ENCODE measurements at places on chromosomes 16 and 17.

DNA sequence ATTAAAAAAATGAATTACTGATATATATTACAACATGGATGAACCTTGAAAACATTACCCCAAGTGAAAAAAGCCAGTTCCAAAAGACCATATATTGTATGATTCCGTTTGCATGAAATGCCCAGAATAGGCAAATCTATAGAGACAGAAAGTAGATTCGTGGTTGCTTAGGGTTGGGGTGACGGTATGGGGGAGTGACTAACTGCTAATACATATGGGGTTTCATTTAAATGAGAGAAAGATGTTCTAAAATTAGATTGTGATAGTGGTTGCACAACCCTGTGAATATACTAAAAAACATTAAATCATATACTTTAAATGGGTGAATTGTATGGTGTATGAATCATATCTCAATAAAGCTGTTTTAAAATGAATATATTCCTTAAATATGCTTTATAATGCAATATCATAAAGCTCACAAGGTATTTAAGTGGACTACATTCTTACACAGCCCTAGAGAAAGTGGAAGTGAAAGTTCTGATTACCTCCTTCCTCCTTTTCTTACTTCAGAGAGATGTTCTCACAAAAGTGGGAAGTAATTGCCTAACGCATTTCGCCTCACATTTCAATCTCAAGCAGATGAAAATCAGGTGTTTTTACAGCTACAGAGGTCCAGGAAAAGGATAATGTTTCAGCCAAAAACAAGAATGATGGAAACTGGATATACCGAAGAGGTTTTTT lies 142.7 kb upstream of the GNAO1 start:
- DNase-seq: no peak

GRCh38 chr17:39209317-39210092 lies 9.4 kb downstream of the RPL19 start:
- no peak for DNase-seq

- no peak for DNase-seq
Measured at GRCh38 chr17:53780320-53780719, 42.4 kb upstream of the KIF2B start.

DNA sequence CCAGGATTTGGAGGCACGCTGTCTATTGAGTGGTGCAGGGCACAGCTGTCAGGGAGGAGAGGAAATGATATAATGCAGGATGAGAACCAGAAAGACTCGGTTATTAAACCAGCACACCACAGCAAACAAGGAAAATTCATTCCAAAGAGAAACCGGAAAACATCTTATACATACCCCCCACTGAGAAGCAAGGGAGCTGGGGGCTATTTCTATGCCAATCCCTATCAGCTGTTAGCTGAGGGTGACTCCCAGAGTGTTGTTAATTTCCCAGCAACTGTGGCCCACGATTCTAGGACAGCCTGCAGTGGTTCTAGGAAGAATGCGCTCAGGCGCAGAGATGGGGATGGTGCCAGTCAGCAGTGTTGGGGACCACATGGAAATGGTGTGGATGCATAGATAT lies 467.3 kb downstream of the PMP22 start:
- DNase-seq: no peak

DNA sequence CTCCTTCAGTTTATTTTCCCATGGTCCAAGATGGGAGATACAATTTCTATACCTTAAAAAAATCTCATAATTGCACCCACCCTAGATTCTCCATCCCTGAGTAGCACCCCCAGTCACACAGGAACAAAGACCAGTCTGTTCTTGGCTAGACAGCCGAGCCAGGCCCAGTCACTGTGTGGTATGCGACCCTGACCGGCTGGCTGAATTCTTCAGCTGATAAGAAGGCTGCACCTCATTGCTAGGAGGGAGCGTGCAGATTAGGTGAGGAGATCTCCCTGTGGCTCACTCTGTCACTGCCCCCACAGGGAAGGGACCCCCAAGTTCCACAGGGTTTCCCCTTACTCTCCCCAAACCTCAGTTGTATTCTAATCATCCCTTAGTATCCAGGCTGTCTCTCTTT lies 138.7 kb downstream of the SALL1 start:
- no peak for DNase-seq

DNA sequence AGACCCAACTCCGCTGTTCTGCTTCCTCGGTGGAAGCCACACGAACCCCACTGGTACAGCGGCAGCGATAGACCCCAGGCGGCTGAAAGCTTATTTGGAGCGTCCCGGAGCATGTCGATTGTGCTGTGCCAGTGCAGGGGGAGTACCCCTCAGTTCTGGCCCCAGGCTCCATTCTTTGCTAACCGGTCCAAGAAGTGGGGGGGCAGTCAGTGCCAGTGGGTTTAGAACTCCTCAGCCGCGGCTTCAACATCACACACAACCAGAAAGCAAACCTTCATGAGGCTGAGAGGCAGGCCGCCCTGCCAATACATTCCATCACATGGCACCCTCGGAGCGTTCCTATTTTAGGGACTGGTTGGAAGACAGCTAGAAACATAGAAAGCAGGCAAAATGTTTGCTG lies 1.7 kb upstream of the MNT start:
- DNase-seq: no peak

- no peak for DNase-seq
Measured at GRCh38 chr17:61306003-61306402, 93.6 kb upstream of the TBX2 start.

DNA sequence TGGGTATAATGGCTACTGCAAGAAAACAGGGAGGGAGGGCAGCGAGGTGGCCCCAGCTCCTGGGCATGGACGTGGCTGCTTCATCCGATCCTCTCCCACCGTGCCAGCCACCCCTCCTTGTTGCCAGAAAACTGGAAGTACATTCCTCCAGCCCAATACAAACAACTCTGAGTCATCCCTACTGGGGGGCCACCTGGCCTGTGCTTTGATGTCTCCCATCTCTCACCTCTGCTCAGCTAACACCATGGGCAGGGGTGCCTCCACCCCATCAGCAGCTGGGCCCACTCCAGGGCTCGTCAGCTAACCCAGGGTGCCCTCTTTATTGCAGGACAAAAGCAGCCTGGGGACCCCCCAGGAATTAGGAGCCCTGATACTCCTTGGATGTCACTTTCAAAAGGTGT lies 2.0 kb downstream of the RHBDF2 start:
- DNase-seq: peak; percentile 52

DNA sequence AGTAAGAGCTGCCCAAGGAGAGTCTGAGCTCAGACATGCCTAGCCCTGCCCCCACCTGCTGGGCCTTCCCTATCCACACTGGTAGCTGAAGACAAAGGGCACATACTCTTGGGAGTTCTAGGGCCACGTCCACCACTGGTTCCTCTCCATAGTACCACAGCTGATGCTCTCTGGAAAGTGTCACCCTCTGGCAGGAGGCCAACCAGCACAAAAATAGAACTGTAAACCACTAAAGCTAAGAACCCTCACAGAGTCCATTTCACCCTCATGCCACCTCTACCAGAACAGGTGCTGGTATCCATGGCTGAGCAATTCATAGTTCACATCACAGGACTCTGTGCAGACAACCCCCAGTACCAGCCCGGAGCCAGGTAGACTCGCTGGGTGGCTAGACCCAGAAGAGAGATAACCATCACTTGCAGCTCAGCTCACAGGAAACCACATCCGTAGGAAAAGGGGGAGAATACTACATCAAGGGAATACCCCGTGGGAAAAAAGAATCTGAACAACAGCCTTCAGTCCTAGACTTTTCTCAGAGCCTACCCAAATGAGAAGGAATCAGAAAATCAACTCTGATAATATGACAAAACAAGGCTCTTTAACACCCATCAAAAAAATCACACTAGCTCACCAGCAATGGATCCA lies 115.3 kb downstream of the CEP112 start:
- DNase-seq: peak; percentile 59

- DNase-seq: peak; percentile 67
Measured at GRCh38 chr17:7213895-7214299, 5.7 kb downstream of the DLG4 start.

DNA sequence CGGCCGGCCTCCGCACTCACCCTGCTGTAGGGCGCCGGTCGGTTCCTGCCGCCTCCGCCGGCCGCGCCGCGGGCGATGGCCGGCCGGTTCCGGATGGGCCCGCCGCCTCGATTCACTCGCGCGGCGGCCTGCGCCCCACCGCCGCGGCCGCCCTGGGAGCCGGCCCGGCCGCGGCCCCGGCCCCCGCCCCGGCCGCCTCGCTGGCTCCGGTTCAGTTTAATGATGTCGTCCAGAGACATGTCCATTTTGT lies 158 bp downstream of the ALYREF start:
- no peak for DNase-seq

- peak; percentile 70 for DNase-seq
Measured at GRCh38 chr17:77280304-77281121, 139.7 kb downstream of the SEC14L1 start.

DNA sequence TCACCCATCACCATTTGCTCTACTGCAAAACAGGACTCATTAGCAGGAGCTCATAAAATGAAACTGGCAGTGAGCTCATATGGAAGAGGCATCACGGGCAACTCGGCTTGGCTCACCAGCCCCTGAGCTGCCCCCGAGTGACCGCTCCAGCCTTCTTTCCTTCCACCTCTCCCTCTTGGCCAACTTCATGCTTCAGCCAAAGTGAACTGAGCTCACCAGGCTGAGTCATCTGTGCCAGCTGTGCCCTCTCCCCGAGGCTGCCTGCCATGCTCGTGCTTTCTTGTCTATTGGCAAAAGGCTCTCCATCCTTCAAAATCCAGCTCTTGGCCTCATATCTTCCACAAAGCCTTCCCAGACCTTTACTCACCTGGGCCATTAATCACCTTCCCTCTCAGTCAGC lies 391.4 kb downstream of the WWOX start:
- no peak for DNase-seq

DNA sequence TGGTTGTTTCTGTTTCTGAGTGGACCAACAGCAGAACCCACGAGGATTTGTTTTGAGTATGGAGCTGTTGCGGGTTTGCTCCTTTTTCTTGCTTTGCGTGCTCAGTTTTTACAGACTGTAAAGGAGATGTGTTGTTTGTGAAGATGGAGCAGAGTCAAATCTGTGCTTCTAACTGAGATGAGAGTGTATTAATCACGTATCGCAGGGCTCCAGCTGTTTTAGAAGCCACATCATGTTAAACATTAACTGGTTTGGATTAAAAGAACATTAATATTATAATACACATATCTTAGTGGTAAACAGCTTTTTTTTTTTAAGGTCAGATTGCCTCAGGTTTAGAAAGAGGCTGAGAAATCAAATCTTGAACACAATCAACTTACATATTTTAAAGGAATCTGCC lies 69.4 kb downstream of the YPEL2 start:
- no peak for DNase-seq

GRCh38 chr16:51759329-51759728 lies 608.3 kb upstream of the SALL1 start:
- no peak for DNase-seq

DNA sequence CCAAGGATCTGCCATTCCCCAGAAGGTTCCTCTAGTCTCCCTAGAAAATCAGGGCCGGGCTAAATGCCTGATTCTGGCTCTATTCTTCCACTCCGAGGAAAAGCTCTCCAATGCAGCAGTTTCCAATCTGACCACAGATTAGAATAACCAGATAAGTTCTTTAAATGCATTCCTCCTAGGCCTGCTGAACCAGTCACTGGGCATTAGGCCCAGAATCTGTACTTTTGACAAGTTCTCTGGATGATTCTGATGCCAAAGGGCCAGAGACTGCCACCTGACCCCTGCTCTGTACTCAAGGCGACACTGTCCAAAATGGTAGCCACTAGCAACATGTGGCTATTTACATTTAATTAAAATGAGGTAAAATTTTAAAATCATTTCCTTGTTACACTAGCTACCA lies 22.3 kb downstream of the MAP3K14 start:
- no peak for DNase-seq

- DNase-seq: no peak
Measured at GRCh38 chr16:86577314-86577971, 906 bp upstream of the FOXL1 start.

- no peak for DNase-seq
Measured at GRCh38 chr17:27333410-27333980, 39.6 kb downstream of the WSB1 start.

GRCh38 chr17:41553176-41553575 lies 18.7 kb downstream of the KRT9 start:
- DNase-seq: no peak

GRCh38 chr16:4098501-4098900 lies 17.7 kb downstream of the ADCY9 start:
- DNase-seq: no peak

Data from HT-29 (cell line).